ENCODE measurements at places on chromosomes 1 and 21.

DNA sequence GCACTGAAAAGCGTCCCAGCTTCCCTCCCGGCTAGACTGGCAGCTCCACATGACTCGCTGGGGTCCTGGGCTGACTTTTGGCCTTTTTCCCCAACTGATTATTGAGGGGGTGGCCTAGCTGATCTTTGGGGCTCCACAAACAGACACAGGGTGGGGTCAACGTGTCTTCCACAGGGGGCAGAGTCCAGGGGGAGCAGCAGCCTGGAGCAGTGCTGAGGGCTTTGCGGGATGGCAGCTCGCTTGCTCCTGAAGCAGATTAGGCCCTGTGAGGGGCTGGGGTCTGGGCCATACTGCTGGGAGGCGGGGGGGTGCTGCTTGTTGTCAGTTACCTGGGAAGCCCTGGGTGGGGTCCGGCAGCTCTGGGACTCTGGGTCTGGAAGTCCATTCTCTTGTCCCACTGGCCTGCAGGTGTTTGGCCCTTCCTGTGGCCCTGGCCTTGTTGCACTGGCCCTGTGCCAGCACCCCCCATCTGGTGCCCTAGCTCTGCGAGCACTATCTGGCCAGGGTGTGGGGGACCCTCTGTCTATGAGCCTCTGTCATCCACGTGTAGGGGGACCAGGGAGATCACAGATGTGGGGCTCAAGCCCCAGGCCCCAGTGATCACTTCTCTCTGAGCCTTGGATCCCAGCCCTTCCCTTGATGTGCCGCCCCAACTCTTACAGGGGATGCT lies 12.3 kb upstream of the HES5 start:
- no peak for DNase-seq

DNA sequence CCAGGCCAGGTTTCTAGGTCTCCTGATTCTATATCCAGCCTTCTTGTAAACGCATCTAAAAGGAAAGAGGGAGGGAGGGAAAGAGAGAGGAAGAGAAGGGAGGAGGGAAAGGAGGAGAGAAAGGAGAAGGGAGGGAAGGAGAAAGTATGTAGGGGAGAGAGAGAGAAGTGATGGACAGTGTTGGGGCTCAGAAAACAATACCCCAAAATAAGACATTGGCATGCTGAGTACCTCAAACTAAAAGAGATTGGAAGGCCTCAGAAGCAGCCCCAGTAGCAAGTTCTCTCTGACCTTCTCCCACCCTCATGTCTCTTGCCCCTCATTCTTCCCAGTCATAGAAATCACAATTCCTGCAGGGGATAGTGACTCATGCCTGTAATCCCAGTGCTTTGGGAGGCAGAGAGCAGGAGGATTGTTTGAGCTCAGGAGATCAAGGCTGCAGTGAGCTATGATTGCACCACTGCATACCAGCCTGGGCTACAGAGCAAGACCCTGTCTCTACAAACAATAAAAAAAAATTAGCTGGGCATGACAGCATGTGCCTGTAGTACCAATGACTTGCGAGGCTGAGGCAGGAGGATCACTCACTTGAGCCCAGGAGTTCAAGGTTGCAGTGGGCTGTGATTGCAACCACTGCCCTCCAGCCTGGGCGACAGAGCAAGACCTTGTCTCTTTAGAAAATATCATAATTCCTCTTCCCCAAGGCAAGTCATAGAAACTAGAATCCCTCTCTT lies 51.2 kb downstream of the DNTTIP2 start:
- DNase-seq: no peak

DNA sequence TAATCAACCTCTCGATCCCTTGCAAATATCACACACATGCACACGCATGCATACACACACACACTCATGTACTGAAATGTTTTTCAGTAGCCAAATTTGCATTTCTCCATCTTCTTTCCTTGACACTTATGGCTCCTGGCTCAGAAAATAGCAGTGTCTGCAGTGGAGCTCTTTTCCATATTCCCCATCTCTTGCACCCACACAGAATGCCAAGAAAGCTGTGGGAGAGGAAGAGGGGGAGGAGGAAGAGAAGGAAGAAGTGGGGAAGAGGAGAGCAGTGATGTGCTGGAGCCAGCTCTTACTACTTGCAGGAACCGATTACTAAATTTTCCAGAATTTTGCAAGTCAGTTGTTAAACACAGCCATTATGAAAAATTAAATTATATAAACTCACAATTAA lies 9.9 kb downstream of the OPTC start:
- no peak for DNase-seq

- DNase-seq: no peak
Observed at GRCh38 chr21:35775778-35776544, 284.4 kb downstream of the SETD4 start.

DNA sequence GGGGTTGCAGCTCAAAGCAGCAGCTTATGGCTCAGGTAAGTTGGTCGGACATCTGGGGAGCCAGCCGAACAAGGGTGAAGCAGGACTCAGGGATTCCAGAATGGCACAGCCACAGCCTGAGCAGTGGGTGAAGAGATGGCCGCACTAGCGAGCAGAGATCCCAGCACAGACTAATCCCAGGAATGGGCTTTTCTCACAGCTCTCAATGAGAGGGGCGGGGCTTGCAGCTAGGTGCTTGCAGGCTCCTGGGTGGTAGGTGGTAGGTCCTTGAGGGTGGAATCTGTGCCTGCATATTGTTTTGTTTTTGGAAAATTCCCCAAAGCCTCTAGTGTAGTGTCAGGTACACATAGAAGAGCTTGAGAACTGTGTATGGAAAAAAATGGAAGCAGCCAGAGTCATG lies 9.0 kb downstream of the KIAA0040 start:
- no peak for DNase-seq

DNA sequence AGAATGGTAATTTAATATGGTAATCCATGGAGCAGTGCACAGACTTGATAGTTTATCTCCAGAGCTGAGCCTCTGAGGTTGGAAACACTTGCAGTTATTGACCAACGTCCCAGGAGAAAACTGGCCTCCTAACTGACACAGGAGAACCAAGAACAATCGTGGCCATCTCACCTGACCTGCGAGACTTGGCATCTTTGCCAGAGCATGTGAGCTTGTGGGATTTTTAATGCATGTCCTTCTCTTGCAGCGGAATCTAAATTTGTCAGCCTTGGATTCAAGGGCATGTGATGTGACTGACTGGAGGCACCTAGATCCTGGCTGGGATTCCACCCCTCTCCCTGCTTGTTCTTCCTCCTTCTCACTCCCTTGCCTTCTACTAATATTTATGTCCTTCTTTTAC lies 27.8 kb upstream of the SLC26A9 start:
- DNase-seq: no peak

DNA sequence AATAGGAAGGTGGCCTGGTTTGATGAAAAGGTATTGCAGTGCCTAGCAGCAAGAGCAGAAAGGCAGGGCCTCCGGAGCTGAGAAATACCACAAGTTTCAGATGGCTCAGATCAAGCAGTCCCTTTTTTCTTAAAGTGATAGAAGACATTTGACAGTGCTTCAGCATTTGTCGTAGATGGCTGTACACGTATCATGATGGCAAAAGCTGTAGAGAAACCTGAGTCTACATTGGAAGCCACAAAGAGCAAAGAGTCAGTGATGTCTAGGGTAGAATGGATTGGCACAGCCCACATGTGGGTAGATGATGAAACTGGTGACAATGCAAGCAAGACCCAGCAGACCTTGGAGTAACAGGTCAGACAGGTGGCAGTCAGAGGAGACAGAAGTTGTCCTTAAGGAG lies 101.3 kb upstream of the ARTN start:
- DNase-seq: no peak

GRCh38 chr1:102174259-102174863 lies 177.6 kb upstream of the OLFM3 start:
- no peak for DNase-seq

- no peak for DNase-seq
Observed at GRCh38 chr1:47436979-47437446, 831 bp upstream of the FOXD2 start.

GRCh38 chr1:235649368-235650163 lies at the start of gene GNG4:
TSS of gene GNG4 (minus strand) at chr1:235649784. CDS start at chr1:235583838, 65,946 bp downstream.
- no peak for DNase-seq

GRCh38 chr1:22975694-22976093 lies 3.0 kb upstream of the LACTBL1 start:
- DNase-seq: no peak

DNA sequence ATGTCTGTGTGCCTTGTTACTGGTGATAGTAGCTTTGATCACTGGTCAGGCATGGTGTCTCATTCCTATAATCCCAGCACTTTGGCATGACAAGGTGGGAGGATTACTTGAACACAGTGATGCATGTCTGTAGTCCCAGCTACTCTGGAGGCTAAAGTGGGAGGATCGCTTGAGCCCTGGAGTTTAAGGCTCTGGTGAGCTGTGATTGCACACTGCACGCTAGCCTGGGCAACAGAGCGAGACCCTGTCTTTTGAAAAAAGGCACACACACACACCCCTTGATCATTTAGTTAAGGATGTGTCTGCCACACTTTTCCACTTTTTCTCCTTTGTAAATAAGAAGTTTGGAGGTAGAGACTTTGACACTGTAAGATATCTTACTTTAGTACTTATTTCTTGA lies 15.1 kb downstream of the MIGA1 start:
- no peak for DNase-seq

DNA sequence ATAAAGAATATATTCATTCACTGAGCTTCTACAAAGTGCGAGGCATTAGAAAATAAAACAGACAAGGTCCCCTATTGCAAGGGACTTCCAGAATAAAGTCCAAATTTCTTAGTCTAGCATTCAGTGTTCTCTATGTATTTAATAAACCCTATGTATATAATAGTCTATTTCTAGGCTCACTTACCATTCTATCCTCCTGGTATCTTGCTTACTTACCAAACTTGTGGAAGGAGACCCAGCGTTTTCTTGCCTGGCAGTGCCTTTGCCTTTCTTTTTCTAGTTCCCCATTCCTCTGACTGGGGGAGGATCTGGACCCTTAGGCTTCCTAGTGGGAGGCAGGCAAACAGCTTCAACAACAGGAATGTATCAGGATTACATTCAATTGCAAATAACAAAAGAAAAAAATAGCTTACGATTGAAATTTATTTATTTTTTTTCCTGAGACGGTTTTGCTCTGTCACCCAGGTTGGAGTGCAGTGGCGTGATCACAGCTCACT lies 690 bp upstream of the RNF19B start:
- no peak for DNase-seq

- DNase-seq: no peak
Observed at GRCh38 chr1:70907563-70908310, 139.9 kb downstream of the PTGER3 start.

DNA sequence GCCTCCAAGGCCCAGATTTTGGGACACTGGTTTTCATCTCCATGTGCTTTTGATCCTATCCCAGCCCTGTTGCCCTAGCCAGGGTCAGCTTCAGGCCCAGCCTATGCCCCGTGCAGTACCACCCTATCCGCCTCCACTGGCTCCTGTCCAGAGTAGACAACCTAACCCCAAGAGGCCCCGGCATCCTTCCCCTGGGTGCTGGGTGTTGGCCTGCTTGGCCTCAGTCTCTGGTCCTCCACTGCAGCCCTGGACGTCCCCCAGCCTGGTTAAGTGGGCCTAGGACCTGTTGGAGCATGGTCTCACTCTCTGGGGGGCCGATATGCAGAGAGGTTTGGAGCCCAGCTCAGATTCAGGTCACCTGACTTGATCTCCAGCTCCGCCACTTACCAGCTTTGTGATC lies 1.6 kb downstream of the CSF3R start:
- DNase-seq: no peak

GRCh38 chr1:17235135-17235885 lies 13.6 kb upstream of the PADI3 start:
- no peak for DNase-seq

DNA sequence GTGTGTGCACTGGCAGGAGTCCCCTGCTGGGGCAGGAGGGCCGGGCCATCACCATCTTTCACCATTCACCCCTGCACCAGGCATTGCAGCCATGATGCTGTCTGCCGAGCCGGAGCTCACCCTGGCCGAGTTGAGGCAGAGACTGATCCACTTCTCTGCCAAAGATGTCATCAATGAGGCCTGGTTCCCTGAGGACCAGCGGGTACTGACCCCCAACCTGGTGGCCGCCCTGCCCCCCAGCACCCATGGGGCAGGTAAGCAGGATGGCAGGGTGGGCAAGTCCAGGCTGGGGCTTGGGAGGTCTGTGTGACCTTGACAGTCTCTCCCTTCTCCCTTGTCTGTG lies 18.6 kb downstream of the PCSK9 start:
- no peak for DNase-seq

DNA sequence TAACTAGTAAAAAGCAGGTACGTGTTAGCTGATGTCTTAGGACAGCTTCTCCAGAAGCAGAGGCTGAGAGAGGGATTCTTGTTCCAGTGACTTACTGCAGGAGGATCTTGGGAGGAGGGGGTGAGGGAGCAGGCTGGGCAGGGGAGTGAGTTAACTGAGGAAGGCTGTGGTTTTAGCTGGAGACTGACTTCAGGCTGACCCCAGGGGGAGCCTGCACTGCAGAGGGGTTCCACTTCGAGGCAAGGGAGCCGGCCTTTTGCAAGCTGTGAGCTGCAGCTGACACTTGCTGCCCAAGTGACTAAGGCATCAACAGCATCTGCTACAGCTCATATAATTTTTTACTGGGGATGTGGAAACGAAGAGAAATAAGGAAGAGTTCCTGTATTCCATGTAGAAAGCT lies 50.4 kb upstream of the SOD1 start:
- DNase-seq: no peak

DNA sequence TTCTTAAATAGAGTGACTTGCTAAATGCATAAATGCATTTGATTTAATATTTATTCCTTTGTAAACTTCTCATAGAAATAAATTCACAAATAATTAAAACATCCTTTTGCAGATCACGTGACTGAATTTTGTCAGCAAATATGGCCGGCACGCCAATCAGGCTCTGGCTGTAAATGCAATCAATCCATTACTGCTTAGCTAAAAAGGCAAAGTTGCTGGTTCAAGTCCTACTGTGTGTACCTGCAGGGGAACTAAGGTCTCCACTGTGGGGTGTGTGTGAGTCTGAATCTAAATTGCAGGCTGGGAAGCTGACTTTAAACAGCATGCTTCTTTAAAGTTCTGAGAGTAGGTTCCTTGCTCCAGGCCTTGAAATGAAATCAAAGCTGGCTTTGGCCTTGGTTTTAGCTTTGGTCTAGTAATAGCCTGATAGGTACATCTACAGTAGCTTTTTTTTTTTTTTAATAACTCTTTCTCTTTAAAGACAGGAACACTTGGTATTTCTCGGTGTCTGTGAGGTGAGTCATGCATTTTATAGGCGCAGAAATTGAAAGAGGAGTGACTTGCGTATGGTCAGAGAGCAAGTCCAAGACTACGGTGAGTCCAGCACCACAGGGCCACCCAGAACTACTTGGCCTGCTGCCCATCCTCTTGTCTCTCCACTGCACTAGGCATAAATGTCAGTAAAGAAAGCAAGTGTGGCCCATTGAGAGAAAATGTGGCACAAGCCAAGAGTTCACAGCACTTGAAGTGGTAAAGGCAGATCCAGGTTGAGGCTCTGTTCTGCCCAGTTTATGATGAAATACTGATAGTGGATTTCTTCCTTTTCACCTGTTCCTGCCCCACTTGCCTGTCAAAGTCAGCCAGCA lies 36.2 kb upstream of the LYST start:
- no peak for DNase-seq
